CD4-positive, alpha-beta T cell treated with Interleukin-6 for 4 hours (primary cell): ENCODE measurements at places on chromosomes 6 and 20.
A peak's percentile ranks its signal among the peaks of the same experiment; 100 is the strongest.

- DNase-seq, result no peak
Observed at GRCh38 chr6:55033016-55033546, 141.2 kb upstream of the HCRTR2 start.

DNA sequence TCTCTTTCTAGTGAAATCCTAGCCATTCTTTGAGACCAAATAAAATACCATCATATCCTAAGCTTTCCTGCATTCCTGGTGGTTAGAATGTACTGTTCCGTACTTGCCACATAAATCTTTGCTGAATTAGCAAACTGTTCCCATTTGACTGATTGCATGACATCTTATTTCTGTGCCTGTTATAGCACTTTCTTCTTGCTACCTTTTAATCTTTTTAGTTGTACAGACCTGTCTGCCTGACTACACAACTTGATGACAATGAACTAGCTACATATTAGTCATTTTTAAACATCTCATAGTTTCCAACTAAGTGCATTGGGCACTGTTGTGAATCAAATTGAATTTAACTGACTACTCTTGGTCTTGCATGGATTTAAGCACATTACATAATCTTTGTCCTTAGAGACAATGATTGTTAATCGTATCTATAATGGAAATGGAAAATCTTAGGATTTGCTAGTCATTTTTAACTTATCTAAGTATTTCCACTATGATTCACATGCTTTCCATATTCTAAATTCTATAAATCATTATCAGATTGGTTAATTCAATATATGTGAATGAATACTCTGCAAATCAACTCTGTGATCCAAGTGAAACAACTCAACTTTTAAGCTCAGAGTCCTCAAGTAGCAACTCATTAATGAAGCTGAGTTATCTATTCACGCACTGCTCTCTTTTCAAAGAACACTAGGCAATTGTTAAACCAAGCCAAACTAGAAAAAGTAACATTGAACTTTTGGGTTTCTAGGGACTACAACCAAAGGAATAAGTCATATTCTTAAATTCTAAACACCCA, 109.0 kb downstream of the TNFRSF21 start:
- no peak for DNase-seq

GRCh38 chr6:68158256-68158655, 476.8 kb upstream of the ADGRB3 start:
- DNase-seq, result no peak

- DNase-seq, result no peak
Observed at GRCh38 chr20:59153355-59153681, 10.3 kb upstream of the ZNF831 start.

- no peak for DNase-seq
Observed at GRCh38 chr6:878179-878578, 185.2 kb upstream of the EXOC2 start.

- peak; percentile 33 for DNase-seq
Observed at GRCh38 chr6:3259491-3259958, 778 bp downstream of the PSMG4 start.

GRCh38 chr6:3751730-3752530, 417 bp upstream of the PXDC1 start:
- DNase-seq, result peak; percentile 59

GRCh38 chr6:156046268-156046665, 590.6 kb upstream of the NOX3 start:
- DNase-seq, result no peak

DNA sequence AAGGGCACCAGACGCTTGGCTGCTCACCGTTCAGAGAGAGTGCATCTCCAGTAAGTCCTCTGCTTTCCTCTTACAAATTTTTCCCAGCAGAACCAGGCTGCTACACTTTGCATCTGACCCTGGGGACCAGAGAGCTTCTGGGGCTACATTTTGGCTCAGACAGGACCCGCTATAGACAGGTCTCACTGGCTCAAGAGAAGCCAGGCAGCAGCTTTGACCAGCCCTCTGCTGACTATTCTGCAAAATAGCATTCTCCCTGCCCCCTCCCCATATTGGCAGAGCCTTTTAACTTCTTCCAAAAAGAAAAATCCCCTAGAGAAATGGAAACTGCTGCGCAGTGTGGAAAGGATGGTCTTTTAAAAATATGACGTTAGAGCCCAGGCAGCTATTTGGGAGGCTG, 37.2 kb downstream of the CPXM1 start:
- no peak for DNase-seq

- no peak for DNase-seq
Observed at GRCh38 chr20:18403269-18403668, 63.6 kb downstream of the DZANK1 start.

GRCh38 chr6:23173234-23173633, 603.9 kb downstream of the HDGFL1 start:
- DNase-seq, result no peak

DNA sequence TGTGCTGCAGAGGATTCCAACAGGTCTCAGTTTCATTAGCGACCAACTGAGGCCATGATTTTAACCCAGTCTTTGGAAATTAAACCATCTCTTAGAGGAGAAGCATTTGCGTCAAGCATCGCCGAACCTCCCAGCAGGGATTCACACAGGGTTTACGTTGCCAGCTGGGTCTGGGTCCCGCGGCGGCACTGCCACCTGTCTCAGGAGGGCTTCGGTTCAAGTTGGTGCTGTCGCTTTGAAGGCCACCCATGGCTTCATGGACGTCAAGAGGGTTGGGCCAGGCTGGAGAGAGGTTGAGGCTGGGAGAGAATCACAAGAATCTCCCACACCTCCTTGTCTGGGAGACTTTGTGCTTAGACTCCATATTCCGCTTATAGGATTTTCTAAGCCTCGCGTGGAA, 43.0 kb upstream of the FRMD1 start:
- no peak for DNase-seq

- no peak for DNase-seq
Observed at GRCh38 chr6:159679091-159680077, 13.7 kb downstream of the SOD2 start.

DNA sequence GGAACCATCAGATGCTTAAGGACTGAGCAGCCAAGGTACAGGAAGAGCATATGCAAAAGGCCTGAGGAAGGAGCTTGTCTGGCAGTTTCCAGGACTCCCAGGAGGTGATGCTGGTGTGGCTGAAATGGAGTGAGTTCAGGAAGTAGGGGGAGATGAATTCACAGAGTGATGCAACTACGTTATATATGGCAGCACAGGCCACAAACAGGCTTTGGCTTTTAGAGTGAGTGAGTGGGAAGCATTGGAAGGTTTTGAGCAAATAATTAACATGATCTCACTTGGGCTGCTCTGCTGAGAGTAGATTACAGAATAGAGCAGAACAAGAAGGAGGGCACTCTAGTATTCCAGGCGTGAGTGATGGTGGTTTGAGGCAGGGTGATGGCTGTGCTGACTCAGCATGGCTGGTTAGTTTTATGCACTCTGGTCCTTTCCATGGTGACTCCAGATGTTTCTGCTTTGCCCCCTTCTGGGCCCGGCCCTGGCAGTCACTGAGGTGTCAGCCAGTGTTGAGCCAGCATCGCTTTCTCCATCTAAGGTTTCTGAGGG, 6.5 kb downstream of the BTN2A2 start:
- DNase-seq, result no peak

DNA sequence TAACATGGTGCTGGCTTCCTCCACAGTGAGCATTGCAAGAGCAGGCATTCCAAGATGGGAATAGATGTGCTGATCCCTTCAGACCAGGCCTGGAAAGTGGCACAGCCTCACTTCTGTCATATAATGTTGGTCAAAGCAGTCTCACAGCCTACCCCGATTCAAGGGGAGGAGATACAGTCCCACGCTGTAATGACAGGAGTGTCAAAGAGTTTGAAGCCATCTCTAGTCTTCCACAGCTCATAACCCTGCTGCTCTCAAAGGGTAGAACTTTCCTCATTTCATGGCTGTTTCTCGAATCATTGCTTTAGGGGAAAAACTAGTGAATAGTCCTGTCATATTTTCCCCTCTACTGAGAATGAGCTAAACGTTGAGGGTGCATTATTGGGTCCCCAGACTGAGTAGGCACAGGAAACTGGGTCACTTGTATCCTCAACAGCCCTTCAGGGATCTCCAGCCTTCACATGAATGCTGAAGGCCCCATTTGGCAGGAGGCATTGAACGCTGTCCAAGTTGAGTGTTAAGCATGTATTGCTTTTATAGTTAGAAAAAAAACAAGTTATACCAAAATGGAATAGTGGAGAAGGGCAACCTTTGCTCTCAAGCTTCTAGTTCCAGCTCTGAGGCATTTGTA, 27.3 kb downstream of the DTD1 start:
- DNase-seq, result no peak

DNA sequence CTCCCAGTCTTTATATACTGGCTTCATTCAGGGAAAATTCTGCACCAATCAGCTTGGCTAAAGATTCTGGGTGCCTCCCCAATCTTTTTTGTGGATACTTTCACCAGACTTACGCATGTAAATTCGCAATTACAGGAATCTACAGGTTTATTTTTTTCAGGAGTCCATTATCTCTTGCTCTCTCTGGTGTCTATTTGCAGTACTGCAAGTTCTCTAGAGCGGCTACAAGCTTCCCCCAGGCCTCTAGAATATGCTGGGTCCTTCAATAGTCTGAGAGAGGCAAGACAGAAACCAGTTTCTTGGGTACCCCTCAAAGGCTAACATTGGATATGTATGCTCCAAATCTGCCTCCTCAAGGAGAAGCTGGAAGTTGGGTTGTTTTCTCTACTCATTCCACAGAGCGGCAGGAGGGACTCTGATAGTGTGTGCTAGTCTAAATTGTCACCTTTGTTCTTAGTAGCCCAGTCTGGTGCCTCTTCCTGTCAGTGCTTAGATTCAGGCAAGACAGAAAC, 58.5 kb downstream of the SUN5 start:
- DNase-seq, result peak; percentile 45

DNA sequence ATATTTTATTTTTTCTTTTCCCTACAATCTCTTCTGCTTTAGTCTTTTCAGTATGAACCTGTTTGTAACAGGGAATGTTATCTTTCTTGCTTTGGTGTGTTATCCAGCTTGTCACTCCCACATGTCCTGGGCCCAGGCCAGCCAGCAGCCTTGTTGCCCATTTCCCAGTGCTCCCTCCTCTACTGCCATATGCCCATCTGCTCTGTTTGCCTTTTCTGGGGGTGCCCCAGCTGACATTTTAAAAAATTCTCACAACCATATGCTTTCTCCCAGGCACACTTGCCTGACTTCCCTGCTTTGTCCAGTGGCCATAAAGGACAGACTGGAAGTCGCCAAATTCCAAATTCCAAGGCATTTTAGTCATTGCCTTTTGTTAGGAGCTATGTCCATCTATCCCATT, 23.6 kb upstream of the LMBRD1 start:
- DNase-seq, result no peak

GRCh38 chr6:5766260-5766659, 240.5 kb downstream of the NRN1 start:
- DNase-seq, result no peak

DNA sequence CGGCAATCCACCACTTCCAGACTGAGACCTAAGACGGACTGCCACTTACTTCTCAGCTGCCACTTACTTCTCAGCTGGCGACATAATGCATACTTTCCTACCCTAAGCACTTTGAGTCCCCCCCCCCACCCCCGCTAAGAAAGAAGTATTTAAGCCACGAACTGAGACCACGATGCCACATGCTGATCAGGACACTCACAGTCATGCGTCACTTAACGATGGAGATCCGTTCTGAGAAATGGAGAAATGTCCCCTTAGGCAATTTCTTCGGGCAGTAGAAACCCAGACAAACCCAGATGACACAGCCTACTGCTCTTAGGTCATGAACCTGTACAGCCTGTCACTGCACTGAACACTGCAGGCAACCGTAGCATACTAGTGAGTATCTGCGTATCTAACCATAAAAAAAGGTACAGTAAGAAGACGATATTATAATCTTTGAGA, 690 bp downstream of the IFNGR1 start:
- peak; percentile 49 for DNase-seq

DNA sequence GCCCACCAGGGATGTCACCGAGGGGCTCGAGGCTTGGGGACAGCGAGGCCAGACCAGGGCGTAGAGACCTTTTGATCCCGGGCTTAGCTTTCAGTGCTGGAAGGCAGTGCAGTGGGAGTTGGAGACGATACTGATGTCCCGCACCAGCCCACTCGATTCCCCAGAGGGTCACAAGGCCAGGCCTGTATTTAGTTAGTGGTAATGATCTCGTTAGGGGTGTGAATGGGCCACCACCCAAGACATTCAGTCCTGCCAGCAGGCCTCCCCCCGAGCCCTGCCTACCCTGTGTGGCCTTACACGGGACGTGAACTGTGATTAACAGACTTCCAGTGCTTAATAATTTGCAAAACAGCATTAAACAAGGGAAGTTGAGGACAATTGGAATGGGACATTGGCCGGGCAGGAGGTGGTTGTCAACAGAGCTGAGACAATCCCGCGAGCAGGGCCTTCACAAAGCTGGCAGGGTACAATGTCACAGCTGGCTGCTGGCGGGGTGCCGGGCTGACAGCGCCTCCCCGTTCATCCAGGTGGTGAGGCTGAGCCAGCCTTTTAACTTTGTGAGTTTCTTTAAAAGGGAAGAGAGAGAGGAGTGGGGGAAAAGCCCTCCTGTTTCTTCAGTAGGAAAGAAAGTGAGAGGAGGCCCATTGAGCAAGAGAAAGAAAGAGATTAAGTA, 175.3 kb upstream of the RALGAPA2 start:
- no peak for DNase-seq

DNA sequence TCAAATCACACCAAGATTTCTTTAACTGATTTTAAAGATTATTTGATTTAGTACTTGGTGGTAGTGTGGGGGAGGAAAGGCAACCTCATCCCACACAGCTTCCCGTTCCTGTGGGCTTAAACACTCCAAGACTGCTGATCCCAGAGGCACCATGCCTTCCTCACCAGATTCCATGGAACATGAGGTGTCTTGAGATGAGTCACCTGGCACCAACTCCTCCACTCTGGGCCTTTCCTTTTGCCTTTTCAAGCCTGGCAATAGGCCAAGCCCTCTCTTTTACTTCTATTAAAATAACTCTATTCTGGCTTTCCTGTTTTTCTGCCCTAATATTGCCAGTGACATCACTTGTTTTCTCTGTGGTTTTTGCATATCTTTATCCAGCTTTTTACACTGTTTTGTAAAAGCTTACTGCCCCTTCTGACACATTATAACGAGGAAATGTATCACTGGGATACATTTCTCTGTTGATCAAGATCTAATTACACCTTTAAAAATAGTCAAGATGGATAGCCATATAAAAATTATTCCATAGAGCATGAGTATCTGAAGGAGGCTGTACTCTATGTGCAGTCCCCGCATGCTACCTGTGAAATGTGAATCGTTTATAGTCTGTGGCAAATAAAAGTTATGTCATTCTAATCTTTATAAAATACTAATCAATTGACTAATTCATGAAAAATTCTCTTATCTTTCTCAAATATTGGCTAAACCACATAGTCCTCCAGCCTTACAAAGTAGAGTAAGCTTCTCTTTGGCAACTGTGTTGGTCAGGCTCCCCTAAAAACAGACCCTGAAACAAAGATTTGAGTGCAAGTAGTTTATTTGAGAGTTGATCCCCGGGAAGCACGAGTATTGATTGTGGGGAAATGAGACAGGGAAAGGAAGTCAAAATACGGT, 257.8 kb upstream of the KCNQ5 start:
- no peak for DNase-seq

GRCh38 chr20:7758406-7758805, 181.9 kb downstream of the HAO1 start:
- DNase-seq, result no peak

GRCh38 chr6:105850261-105851112, 235.6 kb upstream of the PRDM1 start:
- no peak for DNase-seq
